NCI-H1436 (cell line): ENCODE measurements at places on chromosomes 7 and 10.

GRCh38 chr7:33775790-33776189, 129.5 kb upstream of the BMPER start:
- no peak for DNase-seq

DNA sequence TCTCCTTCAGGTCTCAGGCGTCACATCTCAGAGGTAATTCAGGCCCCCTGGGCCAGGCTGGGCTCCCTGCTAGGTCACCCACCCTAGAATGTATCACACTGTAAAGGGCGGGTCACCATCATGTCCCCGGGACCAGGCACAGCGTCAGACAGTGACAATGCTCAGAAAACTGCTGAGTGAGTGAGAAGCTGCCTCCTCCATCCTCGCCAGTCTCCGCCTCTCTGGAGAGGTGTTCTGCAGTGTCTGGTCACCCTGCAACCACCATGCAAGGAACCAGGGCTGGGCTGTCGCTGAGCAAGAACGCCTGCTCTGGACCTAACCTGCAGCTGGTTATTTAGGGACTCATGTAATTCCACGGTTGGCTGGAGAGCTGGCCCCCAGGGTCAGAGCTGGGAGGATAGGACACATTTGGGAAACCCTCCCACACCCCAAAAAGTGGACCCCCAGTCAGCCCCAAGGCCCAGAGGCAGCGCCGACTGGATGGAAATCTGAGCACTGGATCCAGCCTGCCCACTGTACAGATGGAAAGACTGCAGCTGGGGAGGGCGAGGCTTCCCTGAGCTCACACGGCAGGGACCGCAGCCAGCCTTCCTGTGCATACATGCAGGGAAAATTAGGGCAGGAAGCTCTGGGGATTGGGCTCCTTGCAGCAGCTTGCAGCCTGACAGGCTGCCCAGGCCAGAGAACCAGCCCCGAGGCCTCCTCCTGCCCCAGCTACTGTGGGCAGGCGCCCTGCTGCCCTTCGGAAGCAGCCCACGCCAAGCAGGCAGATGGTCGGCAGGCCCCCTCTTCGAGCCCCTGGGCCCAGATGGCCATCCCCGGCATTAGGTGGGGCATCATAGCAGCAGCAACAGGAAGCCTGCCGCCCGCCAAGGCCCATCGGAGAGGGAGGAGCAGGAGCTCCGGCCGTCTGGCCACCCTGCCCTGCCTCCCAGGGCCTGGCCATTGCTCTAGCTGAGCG, 105.4 kb upstream of the ZMIZ1 start:
- no peak for DNase-seq

GRCh38 chr7:1839701-1840100, 169.6 kb downstream of the ELFN1 start:
- no peak for DNase-seq

- no peak for DNase-seq
Observed at GRCh38 chr7:89401690-89402089, 606.2 kb upstream of the TEX47 start.

DNA sequence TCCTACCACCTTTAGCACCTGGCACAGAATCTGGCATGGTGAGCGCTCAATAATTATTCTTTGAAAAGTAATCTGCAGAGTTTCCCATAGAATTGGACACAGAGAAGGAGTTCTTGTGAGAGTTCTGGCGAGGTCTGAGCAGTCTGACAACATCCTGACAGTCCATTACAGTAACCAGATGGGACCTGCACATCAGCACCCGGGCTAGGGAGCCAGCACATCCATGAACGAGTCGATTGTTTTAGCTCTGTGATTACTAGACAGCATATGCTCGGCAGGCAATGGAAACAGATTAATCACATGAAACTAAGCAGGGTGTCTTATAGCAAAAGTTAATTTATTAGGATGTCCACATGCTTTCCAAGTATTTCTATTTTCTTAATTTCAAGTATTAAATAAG, 96.7 kb downstream of the SEMA3D start:
- no peak for DNase-seq

GRCh38 chr7:100875356-100875751, 451 bp downstream of the SRRT start:
- DNase-seq = no peak

DNA sequence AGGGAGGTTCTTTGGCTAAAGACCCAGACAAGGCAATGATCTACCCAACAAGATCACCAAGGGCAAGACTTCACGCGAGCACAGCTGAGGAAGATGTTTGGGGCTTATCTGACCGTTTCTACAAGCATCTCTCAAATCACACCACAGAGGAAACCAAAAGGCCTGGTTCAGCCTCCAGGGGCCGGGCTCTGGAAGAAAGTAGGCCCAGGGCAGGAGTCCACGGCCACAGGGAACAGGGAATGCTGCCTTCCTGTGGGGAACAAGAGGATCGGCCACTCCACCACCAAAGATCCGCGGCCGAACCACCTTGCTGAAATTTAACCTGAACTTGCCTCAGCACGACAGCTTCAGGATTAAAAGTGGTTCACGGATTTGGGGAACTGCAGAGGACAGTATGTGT, 332.5 kb downstream of the PTPRN2 start:
- DNase-seq = no peak

- DNase-seq = no peak
Observed at GRCh38 chr7:78749052-78749746, 704.3 kb downstream of the MAGI2 start.

DNA sequence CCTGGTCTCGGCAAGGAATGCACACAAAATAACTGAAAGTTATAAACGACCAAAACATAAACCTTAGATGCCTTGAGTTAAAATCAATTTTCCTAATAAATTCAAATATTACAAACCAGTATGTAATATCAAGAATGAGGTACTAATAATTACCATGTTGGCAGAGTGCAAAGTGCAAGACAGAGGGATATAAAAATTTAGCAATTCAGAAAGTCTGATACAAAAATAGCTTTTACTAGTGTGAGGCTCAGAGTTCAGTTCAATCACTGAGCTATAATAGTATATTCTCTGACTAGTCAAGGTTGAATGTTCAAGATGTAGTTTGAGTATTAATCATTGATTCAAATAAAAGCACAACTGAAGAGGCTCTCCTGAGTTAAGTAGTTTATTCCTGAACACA, 4.8 kb upstream of the AUTS2 start:
- DNase-seq = no peak
